ENCODE measurements at places on chromosomes 13 and 19.

DNA sequence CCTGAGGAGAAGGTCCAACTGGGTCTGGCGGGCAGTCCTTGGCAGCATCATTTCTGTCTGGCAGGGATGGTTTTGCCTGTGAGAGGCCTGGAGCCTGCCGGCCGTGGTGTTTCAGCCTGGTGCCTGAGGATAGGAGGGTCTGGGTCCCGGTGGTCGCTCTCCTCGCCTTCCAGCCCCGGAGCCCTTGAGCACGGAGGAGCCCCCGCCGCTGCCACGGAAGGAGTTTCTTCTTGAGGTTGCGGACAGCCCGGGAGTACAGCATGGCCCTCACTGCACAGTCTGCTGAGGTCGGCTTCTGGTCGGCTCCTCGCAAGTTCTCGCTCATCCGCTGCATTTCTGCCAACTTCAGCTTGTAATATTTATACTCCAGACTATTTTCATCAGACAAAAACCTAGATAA, 23.4 kb downstream of the SUGP2 start:
- DNase-seq = no peak

DNA sequence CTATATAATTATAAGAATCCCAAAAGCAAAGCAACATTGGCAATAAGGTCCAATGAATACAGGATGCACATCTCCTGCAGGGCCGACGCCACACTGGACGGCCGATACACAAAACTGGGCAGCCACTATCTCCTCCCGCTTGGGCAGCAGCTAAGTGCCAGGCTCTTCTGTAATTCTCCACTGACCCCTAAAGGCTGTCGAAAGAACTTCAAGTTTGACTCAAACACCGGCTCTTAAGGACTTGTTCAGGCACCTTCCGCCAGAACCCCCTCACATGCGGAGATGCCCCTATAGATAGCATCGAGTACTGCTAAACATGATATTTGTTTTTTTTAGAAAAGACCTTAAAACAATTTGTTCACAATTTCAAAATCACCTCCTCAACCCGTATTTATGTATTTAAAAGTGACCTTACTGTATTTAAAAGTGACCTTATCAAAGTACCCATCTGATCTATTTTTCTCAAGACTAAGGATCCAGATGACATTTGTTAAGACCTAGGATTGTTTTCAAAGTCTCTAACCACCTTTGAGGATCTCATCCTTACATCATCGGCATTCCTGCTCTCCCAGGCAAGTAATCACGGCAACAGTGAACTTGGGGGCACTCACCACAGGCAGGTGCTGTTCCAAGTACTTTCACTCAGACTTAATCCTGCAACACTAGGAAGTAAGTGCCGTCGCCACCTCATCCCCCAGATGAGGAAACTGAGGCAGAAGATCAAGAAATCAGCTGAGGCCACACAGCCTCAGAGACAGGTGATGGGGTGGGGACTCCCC, 77.8 kb downstream of the TUBGCP3 start:
- DNase-seq = no peak

GRCh38 chr19:34733266-34733745, 737 bp upstream of the ZNF181 start:
- DNase-seq = no peak

DNA sequence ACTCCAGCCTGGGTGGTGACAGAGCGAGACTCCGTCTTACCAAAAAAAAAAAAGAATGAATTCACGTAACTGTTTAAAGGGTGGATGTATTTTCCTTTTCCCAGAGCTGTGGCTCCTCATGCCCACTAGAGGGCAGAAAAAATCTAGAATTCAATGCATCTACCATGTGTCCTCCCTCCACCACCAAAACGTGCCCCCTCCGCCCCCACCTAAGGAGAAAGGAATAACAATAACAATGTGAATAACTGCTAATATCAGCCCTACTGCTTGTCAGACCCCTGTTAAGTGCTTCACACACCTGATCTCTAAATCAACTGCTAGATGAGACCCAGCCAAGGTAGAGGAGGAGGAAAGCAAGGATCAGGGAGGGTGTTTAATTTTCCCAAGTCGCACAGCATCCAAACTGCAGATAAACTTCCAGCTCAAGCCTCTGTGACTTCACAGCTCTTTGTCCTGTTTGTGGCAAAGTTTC, 20.2 kb upstream of the PNMA8B start:
- no peak for DNase-seq

DNA sequence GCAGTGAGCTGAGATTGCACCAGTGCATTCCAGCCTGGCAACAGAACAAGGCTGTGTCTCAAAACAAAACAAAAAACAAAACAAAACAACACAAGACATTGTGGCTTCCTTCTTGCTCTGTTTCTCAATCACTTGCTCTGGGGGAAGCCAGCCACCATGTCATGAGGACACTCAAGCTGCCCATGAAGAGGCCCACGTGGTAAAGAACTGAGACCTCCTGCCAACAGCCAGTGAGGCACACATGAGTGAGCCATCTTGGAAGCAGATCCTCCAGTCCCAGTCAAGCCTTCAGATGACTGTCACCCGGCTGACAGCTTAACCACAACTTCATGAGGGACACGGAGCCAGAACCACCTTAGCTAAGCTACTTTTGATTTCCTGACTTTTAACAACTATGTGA, 25.2 kb downstream of the CPT1C start:
- no peak for DNase-seq

DNA sequence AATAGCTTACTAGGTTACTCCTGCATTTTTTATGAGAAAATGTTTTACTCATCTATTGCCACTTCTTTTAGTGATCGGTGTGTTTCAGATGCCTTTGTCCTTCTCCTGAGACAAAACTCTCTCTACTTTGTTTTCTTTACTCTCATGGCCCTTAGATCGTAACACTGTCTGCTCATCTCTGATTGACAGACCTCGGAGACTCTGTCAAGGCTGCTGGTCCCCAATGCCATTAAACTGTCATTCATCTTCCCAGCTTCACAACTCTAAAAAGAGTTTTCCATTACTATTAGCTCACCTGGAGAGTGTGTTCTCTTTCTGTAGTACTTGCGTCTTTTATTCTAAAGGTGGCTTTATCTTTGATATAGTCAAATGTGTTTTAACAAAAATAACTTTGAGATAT, 765.2 kb downstream of the SLITRK1 start:
- no peak for DNase-seq

DNA sequence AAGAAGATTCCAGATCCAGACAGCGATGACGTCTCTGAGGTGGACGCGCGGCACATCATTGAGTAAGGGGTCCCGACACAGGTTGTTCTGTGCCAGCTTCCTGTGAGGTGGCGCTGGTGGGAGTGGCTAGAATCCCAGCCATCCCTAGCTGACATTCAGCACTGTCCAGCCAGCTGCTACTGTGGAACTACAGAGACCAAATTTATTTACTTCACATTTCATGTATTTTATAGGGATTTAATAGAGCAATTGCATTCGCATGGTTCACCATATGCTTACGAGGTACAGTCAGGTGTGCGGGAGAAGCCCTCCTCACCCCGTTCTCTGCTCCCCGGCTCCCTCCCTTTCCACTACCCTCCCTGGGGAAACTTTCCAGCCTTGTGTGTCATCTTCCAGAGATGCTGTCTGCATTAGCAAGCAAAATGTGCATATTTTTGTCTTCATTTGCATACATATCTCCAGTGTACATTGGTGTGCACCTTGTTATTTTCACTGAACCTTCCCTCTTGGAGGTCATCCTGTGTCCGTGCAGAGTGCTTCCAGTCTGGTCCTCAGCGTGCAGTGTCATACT, 47.2 kb downstream of the SMARCA4 start:
- no peak for DNase-seq

DNA sequence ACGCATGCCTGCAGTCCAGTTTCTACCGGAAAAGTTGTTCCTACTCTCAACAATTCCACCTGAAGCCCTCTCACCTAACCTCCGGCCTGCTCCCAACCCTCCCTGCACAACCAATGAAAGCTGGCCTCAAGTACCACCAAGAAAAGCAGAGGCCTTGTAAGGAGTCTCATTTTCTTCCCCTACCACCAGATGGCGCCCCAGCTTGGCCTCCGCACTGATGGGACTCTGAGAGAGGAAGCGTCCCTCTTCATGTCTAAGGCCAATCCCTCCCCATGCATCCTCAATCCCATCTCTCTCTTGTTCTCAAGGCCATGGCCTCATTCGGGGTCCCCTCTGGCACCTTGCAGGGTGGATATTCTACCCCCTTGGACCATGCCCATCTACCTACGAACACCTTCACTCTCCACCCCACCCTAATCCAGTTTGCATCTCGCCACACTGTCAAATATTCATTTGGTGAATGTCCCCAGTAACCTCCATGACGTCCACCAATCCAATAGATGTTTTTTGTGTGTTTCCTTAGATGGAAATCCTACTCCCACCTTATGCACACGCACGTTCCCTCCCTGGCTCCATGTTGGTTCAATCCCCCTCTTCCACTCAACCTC, 412.8 kb downstream of the ZNF536 start:
- peak; percentile 31 for DNase-seq

GRCh38 chr13:76693086-76693485, 193.1 kb downstream of the KCTD12 start:
- no peak for DNase-seq

GRCh38 chr13:92537471-92537870, 689.1 kb upstream of the GPC6 start:
- DNase-seq = no peak

- DNase-seq = no peak
Measured at GRCh38 chr19:18848878-18849661, 17.3 kb downstream of the UPF1 start.

- DNase-seq = no peak
Measured at GRCh38 chr13:114035583-114036531, 62.0 kb upstream of the C13orf46 start.

DNA sequence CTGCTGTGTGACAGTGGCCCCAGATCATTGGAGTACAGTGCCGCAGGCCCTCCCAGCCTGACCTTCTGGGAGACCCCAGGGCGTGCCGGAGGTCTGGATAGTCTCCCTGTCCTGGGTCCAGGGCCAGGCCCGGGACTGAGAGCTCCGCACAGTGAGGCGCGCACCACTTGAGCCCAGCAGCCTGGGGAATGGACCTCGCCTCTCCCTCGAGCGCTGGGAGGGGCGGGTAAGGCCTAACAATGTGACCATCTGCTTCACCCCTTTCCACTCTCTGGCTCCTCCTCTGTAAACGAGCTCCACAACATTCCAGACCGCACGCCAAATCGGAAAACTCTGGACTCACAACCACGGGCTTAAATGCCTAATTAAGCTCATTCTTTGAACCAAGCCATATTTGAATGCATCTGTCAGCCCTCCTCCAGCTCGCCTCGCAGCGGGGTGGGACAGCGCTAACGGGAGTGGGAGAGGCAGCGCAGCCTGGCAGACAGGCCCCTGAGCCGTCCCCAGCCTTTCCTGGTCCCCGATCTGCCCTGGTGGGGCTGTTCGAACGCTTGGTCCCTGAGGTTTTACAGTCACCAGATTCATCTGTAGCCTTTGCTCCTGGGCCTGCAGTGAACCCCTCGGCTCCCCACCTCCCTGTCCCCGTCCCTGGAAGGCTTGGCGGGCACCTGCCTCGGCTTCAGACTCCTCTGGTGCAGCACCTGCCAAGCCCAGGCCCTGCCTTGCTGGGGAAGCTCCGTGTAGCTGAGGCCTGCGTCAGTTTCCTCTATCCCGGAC, 120.7 kb upstream of the VSTM2B start:
- no peak for DNase-seq

GRCh38 chr19:48756686-48757085, 1.4 kb downstream of the FGF21 start:
- DNase-seq = no peak

DNA sequence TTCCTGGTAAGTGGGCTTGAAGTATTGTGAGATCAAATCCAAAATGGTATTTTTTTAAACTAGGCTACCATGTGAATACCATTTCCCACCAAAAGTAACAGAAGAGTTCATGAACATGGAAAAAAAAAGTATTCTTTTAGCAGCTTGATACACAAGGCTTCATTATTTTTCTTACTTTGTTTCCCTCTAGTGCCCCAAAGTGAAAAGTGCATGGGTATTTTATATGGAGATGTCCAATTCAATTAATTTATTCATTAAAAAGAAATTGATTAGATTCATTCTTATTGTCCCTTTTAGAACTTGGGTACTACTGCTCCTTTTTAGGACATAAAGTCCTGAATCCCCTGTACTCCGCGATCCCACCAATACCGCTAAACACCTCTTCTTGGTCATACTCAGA, 28.6 kb upstream of the SCEL start:
- no peak for DNase-seq

- no peak for DNase-seq
Measured at GRCh38 chr19:2181633-2181997, 17.9 kb downstream of the DOT1L start.

DNA sequence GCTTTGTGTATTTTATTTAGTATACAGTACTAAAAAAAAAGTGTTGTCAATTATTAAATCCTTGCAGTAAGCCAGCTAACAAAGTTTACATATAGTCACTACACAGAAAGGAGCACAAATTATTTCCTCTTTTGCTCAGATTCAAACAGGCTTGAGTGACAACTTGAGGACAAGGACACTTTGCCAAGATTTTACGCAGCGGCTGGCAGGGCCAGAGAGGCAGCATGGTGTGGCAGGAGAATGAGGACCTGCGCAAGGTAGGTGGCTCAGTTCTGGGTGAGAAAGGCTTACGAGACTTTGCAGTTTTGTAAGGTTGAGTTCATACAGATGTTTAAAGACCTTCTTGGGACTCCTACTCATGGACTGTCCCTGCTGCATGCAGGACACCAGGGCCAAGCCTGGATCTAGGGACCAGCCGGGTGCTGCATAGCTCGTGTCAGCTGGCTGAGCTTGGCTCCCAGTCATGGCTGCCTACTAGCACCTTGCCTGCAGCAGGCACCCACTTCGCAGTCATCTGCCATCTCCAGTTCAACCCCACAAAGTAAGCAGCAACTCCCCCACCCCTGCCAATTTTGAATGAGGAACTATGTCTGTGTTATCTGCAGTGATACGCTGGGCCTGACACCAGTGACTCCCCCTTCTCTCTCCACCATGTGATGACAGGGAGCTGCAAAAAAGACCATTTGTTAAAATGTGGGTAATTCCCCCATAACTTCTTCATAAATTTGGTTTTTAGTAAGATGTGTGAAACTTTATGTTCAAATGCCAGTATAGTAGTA, 3.7 kb upstream of the TUBA3C start:
- no peak for DNase-seq

DNA sequence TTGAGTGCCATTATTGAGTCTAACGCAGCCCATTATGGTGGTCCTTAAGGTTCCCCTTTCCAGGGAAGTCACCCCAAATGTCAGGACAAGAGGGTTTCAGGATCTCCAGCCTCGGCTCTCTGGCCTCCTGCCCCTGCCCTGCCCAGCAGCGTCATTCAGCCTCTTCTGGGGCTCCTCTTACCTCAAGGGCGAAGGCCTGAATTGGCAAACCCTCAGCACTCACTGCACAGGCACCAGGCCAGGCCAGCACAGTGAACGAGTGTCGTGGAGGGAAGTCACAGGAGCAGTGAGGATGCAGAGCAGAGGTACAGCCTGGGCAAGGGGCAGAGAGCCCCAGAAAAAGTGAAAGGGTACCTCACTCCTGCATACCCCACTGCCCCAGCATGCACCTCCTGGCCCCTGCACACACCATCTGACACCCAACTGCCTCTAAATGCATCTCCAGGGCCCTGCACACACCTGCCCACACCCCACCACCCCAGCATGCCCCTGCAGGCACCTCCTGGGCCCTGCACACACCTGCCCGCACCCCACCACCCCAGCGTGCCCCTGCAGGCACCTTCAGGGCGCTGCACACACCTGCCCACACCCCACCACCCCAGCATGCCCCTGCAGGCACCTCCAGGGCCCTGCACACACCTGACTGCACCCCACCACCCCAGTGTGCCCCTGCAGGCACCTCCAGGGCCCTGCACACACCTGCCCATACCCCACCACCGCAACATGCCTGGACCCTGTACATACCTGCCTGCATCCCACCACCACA, 19.8 kb downstream of the SLC25A42 start:
- no peak for DNase-seq
